ENCODE measurements at places on chromosomes 6 and 20.

DNA sequence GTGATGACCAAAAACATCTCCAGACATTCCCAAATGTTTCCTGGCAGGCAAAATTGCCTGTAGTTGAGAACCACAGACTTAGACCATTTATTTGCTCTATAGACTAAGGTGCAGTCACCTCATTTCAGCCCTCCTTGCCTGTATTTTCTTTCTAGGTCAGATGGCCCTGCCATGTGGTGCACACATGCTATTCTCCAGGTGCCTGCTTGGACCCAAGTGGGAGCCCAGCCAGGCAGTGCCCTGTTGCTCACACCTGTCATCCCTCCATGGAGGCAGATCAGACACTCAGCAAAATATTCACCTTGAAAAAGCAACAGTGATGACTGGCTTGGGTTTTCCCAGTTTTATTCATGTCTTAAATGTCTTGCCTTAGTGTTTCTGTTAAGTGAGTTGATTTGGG is 311.4 kb downstream of the TFAP2C start:
- DNase-seq = no peak

DNA sequence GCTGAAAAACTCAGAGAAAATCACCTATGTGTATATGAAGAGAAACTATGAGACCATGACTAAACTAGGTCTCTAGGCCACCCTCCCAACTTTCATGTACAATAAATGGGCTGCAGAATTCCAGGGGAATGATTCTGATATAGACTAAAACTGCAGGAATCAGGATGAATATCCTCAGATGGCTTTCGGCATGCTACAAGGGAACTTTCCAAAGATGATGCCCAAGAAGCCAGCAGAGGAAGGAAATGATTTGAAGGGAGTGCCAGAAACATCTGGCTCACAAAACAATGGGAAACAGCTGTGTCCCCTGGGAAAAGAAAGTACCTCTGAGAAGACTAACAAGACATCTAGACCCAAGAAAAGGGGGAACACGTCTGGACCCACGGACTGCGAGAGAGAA is 41.1 kb downstream of the PLN start:
- DNase-seq = no peak

GRCh38 chr20:24662322-24662721 is 192.9 kb downstream of the SYNDIG1 start:
- DNase-seq = no peak

- no peak for DNase-seq
Measured at GRCh38 chr6:169371344-169372127, 117.9 kb upstream of the THBS2 start.

DNA sequence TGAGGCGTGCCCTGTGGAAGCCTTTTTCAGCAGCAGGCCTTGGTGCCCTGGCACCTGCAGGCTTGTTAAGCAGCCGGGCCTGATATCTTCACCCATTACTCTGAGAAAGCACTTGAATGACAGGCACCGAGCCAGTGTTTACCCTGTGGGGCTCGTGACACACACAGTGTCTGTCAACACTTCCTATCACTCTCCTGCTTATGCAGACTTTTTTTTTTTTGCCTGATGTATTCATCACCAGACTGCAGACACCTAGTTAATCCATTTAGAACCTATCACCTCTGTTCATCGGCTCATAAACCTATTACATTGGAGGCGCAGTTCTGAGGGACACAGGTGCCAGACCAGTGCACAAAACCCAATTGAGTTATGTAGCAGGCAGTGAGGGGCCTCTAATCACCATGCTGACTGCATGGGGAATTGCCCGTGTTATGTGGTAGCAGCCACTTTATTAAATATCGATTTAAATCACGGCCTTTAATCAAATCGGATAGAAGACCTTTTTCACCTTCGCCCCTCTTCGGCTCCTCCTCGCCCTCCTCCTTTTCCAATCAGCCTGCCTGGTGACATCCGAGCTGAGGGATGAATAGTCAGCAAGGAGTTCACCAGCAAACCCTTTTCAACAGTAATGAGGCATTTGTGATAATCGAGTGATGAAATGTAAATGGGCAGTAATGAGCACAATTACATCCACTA is 962.9 kb upstream of the SLC35B3 start:
- no peak for DNase-seq

DNA sequence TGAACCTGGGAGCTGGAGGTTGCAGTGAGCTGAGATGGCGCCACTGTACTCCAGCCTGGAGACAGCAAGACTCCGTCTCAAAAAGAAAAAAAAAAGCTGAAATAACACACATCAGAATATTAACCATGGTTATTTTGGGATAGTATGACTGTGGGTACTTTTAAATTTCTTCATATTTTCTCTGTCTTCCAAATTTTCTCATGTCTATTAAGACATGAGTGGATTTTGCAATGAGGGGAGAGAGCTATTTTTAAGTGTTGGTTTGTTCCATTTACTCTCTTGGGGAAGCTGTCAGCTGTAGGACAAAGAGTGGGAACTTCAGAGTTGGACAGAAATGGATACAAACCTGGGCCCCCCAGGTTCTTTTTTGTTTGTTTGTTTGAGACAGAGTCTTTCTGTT is 10.3 kb downstream of the ADISSP start:
- no peak for DNase-seq

GRCh38 chr6:15496345-15497131 is 166.3 kb downstream of the DTNBP1 start:
- DNase-seq = no peak

DNA sequence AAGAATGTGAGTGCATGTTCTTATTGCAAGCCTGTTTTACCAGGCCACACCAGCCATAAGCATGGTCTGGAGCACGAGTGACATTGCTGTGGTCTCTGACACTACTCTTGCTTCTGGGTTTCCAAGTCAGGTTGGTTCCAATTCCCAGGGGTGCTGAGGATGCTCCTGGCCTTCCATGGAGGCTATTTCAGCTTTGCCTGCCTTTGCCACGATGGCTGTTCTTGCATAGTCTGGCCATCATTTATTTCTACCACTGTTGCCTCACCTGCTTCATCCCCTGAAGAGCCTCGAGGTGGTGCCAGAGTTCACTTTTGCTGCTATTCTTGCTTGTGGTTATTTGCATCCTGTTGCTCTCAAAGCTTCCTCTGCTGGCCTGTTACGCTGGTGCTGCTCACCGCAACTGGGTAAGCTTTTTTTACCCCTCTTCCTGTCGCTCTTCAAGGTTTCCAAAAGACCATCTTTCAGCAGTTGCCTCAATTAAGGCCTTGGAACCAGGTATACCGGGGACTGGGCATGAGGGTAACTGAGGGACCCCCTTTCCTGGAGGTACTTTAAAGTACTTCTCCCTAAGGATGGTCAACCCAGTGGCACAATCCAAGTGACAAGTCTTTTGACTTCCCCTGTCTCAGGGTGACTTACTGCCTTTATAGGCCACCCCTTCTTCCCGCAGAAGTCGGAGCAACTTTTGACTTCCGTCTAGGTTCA is 64.5 kb downstream of the AKAP7 start:
- peak; percentile 69 for DNase-seq

DNA sequence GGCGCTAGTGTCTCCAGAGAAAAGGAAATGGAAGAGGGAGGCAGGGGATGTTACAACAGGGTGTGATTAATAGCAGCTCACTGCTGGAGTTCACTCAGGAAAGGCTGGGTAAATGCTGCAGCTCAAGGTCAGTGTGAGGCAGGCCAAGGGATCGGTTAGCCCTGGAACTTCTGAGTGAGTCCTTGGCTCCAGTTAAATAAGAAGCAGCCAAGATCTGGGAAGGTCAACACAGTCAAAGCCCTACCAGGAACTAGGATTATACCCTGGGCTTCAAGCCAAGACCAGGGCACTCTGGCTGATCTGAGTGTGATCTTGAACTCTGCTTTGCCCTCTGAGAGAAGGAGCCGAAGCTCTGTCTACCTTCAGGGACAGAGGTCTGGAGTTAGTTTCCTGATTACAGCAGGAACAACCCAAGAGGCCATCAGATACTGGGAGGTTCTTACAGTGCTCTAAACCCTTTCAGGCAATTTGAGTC is 44.3 kb downstream of the TPD52L1 start:
- DNase-seq = no peak
